ENCODE measurements at places on chromosomes 3 and 15.

DNA sequence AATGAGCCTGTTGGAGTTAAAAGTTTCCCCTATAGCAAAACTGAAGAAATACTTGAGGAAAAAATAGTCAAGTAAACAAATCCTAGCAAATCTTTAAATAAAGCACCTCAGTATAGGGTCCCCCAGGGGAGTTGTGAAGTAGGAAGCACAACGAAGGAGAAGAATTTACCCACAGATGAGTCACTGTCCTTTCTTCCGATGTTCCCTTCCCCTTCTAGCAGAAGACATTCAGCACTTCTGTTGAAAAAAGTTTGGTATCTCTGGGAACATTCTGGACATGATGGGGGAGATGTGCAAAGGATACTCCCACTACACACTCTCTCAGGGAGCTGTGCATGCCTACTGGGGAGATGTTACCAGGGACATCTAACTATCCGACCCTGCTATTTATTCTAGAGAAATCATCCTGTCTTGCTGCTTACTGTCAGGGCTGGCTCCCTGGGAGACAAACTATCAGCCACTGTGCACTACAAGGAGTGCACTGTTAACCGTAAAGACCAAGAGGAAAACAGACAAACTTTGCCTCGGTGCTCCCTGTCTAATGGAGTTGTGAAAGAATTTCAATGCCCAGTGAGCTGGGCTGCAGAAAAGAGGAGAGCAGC, 93.8 kb downstream of the RFTN1 start:
- DNase-seq, result no peak

DNA sequence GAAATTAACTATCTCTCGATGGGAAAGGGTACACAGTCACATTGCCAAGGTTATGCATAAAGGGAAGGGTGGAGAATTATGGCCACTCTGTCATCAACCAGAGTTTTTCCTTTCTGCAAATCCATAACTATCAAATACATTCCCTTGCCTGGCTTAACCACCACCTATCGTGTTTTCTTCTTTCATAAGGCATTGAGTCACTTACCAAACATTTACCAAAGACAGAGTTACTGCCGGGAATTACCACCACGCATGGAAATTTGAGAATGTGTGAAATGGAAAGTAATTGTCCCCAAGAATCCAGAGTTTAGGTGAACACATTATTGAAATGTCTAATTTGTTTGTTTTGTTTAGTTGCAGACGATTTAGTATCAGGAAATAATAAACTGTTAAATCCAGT, 134.3 kb upstream of the LRRN1 start:
- DNase-seq, result no peak

DNA sequence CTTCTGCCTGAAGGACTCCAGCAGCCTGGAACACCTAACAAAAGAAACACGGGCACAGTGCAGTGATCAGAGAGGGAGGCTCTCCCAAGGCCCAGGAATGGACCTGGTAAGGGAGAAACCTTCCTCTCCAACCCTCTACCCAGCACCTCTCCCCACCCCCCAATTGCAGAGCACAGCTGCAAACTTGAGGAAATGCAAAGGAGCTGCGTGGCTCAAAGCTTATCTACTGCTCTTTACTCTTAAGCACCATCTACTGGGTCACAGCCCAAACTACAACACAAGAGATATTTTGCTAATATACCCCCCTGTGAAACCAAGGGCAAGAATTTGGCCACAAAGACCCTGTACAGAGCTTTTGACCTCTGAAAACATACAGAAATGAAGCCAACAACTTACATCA, 328.3 kb downstream of the OXSM start:
- no peak for DNase-seq

GRCh38 chr3:152058856-152059255, 185.4 kb downstream of the SUCNR1 start:
- no peak for DNase-seq

DNA sequence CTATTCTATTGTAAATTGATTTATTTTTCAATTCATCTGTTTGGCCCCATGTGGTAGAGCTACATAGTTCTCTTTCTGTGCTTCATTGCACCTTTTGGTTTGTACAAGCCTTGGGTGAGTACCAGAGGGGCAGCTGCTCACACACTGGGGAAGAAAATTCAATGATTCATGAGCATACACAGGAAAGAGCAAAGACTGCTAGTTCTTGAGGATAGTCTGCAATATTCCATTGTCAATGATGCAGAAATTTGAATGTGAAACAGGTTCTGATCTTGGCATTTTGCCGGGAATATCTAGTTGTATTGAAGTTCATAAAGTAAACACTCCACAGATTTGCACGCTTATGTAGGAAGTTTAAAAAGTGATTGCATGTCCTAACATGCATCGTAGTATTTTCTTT, 304.6 kb downstream of the NAALADL2 start:
- DNase-seq, result no peak

GRCh38 chr15:68666812-68667450, 88.1 kb downstream of the CORO2B start:
- DNase-seq, result no peak

DNA sequence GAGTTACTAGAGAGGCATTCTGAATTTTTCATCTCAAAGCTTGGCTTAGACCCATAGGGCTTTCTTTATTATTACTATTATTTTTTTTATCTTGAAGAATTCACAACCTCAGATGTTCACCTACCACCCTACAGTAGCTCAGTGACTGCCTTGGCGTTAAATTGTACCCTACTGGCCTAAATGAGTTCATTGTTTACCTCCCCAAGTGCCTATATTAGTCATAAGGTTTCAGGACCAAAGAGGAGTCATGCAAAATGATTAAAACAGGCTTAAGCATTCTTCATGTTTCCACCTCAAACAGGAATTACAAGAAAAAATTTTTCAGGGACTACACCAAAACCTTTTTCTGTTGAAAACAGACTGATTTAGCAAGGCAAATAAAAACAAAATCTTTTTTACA, 751.5 kb downstream of the SQOR start:
- DNase-seq, result no peak

- DNase-seq, result no peak
Measured at GRCh38 chr3:73107676-73108187, 46.3 kb downstream of the EBLN2 start.

DNA sequence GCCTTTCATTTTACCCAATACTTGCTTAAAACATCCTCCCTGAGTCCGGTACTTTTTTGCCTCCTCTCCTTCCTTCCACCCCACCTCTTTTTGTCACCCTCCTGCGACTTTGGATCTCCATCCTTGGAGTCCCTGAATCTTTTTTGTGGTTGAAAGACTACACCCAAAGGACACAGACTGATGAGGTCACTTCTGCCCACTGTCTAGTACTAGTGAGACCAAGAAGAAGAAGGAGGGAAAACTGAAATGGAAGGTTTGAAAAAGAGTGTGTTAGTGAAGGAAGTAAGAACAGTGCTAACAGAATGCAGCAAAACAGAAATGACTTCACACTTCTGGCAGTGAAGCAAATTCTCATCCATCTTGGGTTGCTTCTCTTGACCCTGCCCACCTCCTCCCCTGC, 6.6 kb downstream of the B3GNT5 start:
- DNase-seq, result no peak

- no peak for DNase-seq
Measured at GRCh38 chr3:195148549-195148948, 122.4 kb downstream of the XXYLT1 start.

DNA sequence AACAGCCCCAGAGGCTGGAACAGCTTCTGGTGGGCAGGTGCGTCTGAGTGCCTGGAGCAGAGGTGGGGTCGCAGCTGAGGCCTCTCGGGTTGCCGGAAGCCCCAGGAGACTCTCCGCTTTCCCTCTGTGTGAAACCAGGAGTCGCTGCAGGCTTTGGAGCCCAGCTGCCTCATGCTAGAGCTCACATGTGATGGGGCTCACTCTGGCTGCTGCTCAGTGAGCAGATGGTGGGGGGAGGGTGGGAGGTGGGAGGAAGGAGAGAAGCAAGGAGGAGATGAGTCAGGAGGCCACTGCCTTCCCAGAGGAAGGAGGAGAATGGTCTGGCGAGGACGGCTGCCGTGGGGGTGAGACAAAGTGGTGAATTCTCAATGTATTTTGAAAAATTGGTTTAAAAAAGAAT, 290.1 kb upstream of the CHRNA7 start:
- DNase-seq, result peak; percentile 2

GRCh38 chr3:10583798-10584708, 78.7 kb upstream of the ATP2B2 start:
- no peak for DNase-seq

GRCh38 chr15:59636184-59636583, 21.1 kb downstream of the GTF2A2 start:
- DNase-seq, result no peak

DNA sequence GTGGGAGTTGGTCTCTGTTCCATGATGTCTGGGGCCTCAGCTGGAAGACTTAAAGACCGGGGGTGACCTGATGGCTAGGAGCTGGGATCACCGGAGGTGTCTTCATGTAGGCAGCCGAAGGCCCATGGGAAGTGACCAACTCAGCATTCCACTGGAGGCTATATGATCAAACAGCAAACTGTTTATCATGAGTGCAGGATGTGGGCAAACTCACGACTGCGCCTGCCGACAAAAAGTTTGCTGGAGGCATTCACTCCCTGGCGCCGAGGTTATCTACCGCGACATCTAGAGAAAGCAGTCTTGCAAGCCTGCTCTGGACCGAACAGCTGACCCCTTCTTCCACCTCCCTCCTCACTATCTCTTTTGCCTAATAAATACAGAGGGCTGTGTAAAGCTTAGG, 62.7 kb upstream of the NR2C2 start:
- no peak for DNase-seq

GRCh38 chr15:41125931-41126642, 10.0 kb upstream of the INO80 start:
- DNase-seq, result no peak

DNA sequence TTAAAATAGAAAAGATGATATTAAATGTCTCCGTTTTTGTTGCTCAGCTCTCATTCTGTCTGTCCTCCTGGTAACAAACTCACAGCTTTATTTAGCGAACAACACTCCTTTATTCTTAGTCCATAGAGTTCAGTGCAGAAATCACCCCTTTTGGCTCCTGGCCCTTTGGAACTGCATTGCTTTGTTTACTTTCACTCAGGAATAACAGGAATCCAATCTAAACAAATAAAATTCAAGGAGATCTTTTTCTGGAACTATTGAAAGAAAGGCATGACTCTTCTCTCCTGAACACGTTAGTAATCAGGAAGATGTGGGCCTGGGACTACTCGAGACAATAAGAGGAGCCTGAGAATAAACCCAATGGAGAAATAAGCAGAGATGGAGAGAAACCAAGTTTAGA, 409.2 kb downstream of the DIPK2A start:
- no peak for DNase-seq

GRCh38 chr3:182792901-182793662, at the start of gene ATP11B:
Gene ATP11B, plus strand, starts transcription at chr3:182793504. Its CDS starts 256 bp downstream, at chr3:182793760.
- DNase-seq, result peak; percentile 97

DNA sequence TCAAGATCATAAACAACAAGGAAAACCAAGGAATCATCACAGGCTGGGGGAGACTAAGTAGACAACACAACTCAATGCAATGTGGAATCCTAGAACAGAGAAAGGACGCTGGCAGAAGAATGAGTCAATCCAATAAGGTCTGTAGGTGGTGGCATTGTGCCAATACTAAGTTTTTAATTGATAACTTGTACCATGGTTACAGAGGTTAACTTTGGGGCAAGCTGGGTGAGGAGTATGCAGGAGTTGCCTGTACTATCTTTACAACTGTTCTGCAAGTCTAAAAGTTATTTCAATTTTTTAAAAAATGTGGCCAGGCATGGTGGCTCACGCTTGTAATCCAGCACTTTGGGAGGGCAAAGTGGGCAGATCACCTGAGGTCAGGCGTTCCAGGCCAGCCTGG, 46.2 kb downstream of the RORA start:
- DNase-seq, result no peak

GRCh38 chr3:49761661-49762060, 24.7 kb downstream of the IP6K1 start:
- DNase-seq, result no peak

DNA sequence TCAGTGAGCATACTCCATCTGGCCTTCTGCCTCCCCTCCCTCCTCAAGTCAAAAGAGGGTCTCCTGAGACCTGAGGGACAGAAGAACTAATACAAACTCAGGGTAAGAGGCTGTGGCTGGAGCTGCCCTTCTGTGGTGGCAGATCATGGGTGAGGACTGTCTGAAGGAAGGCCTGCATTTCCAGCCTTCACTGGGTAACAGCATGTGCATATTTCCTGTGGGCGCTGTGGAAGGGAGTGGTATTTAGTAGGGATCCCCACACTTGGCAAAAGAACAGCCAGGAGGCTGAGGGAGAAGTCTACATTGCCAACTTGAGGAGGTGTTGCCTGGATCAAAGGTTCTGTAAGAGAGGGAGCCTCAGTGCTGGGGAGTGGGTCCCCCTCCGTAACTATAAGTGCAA, 10.1 kb upstream of the ESYT3 start:
- DNase-seq, result no peak

GRCh38 chr3:82802501-82802900, 1041.1 kb upstream of the GBE1 start:
- no peak for DNase-seq

DNA sequence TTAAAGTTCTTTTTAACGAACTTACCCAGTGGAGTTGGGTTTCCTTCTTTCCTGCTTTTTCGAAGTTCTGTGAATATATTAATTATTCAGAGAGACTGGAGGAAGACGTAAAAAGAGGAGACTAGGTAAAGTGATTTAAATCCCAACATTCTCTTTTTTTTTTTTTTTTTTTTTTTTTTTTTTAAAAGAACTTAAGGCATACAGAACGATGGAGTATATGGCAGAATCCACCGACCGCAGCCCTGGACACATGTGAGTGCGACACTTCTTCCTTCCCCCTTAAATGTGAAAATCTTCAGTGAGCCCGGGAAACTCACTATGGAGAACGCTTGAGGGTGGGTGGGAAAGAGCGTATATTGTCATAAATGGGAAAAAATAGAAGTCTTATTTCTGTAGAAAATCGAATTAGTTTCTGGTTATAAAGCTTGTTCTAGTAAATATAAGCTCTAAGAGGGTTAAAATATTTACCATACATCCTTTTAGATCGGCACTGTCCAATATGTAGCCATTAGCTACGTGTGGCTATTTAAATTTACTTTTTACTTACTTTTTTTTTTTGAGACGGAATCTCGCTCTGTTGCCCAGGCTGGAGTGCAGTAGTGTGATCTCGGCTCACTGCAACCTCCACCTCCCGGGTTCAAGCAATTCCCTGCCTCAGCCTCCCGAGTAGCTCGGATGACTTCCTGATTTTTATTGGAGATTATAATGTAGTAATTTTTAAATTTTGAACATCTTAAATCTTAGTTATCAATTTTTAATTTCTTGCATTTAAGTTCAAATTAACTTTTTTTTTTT, 892 bp downstream of the NMD3 start:
- DNase-seq, result no peak

DNA sequence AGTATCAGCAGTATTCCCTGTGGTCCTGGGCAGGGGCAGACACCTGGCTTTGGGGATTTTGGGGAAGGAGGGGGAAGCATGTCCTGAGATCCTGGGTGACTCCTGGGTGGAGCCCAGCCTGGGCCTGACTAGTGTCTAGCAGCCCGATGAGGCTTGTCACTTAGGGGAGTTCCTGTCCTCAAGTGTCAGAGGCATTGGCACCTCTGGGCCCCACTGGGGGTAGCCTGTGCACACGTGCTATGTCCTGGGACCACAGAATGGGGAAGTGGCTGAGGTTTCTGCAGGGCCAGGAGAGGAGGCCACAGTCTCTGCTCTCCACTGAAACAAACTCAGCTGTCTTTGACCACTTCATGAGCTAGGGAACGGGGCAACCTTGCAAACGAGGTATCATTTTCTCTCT, 31.5 kb upstream of the ADCY5 start:
- no peak for DNase-seq
